Fibroblast of skin of left biceps (primary cell): ENCODE measurements at places on chromosomes 6 and 20.

GRCh38 chr6:92810913-92811312, 608.4 kb downstream of the EPHA7 start:
- no peak for DNase-seq

- no peak for DNase-seq
Observed at GRCh38 chr20:62056377-62056776, 9.3 kb downstream of the TAF4 start.

DNA sequence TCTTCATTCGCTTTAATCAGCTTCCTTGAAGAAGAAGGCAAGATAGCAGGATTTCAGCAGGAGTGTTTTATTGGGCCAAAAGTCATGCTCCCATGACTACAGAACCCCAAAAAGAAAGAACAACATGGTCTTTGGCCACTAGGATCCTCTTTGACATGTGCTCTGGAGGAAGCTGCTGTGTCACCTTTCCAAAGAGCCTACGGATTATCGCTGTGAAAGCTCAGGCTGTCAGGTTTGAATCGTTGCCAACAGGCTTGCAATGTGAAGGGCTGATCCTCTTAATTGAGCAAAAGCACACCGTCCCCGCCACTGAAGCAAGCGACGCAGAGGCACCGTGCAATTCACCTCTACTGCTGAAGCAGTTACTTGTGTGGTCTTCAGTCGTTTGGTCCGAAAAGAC, 29.0 kb downstream of the MYLIP start:
- no peak for DNase-seq

DNA sequence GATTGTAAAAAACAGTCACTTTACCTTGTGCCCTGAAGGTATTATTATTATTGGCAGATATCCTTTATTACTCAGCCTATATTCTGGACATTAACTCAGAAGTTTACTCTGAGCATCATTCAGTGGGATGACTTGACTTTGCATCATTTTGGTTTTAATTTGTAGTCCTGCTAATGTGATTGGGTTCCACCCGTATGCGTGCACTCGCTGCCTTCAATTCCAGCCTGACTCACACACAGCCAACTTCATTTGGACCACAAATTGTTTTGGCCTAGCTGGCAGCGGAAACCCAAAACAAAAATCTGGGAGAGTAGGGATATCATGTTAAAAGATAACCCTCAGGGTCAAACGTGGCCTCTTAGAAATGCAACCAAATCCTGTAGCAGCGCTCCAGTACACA, 704.4 kb upstream of the SLC35B3 start:
- no peak for DNase-seq

- DNase-seq = no peak
Observed at GRCh38 chr6:68973066-68973465, 338.0 kb downstream of the ADGRB3 start.

DNA sequence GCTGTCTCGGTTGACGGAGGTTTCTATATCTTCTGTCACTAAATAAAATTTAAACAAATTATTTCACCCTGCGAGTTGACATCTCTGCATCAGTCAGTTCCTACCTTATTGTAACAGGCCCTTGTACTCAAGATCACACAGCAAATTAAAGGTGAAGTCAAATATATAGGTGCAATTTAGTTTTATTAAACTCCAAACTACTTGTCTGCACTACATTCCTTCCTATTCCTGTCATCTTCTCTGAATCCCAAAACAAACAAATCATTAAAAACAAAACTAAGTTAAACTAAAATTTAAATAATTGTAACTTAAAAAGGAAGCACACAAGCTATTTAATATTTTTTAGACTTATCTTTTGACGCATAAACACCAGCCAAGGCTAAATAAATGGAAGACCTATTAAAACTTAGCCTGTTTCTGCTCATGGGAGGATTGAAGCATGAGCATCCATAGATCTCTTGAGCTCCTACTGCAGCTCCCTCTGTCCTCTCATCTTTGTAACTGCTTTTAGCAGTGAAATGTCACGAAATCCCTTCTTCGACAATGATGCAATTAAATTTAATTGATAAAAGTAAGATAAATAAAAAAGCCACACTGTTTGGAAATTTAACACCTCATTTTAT, 1152.3 kb upstream of the GJE1 start:
- no peak for DNase-seq

DNA sequence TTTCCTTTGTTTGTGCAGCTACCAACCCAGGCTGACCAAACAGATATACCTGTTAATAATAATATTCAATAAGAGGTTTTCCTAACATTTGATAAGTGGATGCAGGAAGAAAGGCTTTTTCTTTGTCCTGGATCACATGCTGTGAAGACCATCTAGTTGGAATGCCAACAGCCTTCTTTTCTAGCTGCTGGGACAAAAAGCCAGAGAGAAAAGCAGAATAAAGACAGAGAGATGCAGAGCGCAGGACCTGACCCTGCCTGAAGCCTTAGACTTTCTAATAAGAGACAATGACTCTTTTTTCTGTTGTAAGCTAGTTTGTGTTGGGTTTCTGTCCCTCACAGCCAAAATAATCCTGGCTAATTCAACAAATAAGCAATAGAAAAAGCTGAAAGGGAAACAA, 308.2 kb downstream of the PHF3 start:
- no peak for DNase-seq

DNA sequence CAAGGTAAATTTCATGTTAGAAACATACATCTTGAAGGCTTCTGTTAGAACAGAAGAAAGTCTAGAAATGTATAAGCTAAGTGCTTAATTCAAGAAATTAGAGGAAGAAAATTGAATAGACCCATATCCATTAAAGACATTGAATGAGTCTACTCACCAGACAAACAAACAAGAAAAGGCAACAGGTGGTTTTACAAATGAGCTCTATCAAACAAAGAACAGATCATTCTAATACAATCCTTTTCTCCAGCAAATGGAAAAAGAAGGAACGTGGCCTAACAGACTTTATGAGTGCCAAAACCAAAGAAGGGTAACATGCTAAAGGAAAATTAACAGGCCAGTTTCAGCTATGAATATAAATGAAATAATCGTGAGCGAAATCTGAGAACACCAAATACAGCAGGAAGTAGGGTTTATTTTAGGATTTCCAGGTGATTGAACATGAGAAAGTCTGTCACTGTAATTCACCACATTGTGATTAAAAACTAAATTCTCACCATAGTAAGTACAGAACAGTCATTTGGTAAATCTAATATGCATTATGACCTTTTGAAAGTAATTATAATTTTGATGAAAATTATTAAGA, 22.6 kb downstream of the MTHFD1L start:
- DNase-seq = no peak

DNA sequence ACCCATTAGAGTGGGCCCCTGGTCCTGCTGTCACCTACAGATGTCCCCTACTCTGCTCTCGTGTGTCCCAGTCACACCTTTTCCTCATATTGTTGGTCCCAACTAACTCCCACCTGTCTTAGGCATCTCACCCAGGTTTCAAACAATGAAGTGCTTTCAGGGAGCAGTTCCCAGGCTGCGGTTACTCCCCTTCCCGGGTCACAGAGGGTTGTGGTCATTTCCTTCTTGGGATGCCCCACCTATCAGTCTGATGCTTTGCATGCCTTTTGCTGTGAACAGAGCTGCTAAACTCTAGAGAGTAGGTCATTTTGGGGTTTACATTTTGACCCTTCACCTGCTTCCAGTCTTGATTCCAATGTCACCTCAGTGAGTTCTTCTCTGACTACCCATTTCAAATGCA, 181.6 kb downstream of the CDC5L start:
- DNase-seq = no peak

GRCh38 chr6:29680904-29681303, at the start of gene ZFP57:
TSS of gene ZFP57 (minus strand) at chr6:29681152. CDS start at chr6:29677003, 4,149 bp downstream.
- no peak for DNase-seq

- DNase-seq = no peak
Observed at GRCh38 chr20:4045741-4046140, 30.4 kb upstream of the RNF24 start.

DNA sequence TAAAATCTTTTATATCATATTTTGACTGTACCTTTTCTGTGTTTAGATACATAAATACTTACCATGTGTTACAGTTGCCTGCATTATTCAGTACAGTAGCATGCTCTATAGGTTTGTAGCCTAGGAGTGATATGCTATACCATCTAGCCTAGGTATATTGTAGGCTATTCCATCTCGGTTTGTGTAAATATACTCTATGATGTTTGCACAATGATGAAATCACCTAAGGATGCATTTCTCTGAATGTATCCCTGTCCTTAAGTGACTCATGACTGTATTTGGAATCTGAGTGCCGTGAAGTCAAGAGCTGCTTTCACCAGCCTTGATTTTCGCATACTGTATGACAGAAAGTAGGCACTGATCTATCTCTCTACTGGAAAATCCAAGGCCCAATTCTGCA, 129.9 kb downstream of the UTRN start:
- DNase-seq = no peak

- DNase-seq = no peak
Observed at GRCh38 chr6:24985323-24985722, 49.6 kb upstream of the RIPOR2 start.

DNA sequence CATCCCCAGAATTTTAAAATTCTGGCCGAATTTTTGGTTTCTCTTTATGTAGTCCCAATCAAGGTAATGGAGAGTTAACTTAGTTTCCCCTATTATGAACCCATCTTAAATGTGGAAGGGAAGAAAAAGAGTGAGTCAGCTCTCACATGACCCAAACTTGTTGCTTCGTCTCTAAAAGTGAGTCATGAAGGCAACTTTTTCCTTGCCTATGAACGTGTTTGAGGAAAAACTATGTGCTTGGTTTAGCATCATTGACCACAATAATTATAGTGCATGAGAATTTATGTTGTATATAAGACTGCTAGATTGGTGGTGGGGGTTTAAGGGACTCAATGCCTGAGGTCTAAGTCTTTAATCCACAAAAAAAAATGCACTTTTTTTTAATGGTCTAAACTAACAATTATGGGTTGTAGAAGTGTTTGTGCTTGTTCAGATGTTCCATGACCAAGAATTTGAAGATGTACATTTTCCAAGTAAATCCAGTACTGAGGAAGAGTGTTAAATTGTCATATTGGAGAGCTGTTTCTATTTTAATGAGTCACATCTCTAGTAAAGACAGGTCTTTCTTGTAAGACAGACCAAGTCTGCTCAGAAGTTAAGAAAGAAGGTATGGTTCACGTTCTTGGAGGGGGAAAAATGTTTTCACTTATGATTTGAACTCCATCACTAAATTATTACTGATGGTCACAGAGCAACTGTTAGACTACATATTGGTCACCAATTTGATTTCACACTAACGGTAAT, 409.9 kb upstream of the MARCKS start:
- peak; percentile 77 for DNase-seq

DNA sequence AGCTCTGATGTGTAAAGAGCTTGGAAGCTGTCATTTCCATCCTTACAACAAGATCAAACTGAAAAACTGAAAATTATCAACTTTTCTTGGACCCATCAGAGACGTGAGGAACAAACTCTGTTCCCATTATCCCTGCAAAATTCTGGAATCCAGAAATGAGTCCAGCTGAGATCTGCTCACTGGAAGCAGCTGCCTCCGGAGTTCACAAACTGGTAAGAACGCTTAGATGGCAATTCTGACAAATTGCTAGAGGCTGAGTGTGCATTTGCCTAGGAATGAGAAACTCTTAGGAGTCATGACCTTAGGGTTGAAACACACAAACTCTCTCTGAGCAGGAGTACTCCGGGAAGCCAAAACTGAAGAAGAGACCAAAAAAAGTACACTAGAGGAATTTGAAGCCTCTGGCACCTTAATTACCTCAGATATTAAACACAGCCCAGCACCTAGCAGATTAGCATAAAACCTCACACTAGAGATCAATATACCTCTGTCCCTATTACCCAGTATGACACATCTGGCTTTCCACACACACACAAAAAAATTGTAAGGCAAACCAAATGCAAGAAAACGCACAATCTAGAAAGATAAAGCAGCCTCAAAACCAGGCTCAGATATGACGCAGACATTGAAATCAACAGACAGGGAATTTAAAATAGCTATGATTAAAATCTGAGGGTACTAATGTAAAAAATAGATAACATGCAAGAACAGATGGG, 233.5 kb upstream of the SGK1 start:
- peak; percentile 68 for DNase-seq

DNA sequence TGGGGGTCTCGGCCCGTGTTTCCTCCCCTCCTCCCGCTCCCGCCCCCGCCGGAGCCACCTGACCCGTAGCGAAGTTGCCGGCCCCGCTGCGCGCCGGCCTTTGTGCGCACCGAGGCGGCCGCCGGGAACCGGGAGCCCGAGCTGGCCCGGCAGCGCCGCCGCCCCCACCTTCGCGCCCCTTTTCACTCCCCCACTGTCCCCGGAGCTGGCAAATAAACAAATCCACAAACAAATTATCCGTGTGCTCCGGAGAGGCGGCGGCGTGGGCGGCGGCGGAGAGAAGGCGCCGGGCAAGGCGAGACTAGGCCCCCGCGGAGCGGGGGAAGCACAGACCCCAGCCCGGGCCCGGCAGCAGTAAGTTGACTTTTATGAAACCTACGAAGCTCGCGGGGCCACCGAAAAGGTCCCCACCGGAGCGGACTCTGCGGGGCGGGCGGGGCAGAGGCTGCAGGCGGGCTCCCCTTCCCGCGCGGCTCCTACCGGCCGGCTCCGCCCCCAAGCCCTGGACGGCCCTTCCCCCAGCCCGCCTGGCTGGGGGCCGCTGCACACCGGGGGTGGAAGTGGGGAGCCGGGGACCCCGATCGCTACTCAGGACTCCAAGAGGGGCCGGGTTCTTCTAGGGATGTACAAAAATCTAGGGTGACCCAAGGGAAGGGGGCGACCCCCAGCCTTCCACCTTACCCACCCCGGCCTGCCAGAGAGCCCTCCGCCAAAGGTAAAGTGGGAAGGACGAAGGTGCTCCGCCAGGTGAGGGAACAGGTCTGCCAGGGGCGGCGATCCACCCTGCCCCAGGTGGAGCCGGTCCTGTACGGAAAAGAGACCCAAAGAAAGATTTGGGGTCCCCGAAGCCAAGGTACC, 40.7 kb downstream of the YTHDF1 start:
- no peak for DNase-seq
